Stimulated activated CD8-positive, alpha-beta memory T cell treated with anti-CD3 and anti-CD28 coated beads, Interleukin-7, amount 100 ng/mL, for 24 hours (primary cell): ENCODE measurements at places on chromosomes 6 and 20.

DNA sequence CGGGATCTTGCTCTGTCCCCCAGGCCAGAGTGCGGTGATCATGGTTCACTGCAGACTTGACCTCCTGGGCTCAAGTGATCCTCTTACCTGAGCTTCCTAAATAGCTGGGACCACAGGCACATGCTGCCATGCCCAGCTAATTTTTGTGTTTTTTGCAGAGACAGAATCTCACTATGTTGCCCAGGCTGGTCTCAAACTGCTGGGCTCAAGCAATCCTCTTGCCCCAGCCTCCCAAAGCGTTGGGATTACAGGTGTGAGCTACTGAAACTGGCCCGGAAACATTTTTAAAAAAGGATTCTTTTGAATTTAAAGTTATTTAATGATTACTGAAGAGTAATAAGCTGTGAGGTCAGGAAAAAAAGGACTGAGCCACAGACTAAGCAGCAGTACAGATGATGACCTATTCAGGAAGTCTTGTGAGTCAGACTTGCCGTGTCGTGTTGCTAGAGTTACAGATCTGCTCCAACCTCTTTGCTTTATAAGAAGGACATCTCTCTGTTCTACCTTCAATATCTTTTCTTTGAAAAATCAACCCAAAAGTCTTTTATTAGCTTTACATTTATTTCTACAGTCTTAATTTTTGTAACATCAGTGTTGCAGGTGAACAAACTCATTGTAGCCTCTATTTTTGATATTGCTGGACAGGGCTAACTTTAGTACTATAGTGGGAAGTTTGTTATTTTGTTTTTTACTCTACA lies 108.7 kb downstream of the NCOA3 start:
- peak; percentile 60 for DNase-seq

DNA sequence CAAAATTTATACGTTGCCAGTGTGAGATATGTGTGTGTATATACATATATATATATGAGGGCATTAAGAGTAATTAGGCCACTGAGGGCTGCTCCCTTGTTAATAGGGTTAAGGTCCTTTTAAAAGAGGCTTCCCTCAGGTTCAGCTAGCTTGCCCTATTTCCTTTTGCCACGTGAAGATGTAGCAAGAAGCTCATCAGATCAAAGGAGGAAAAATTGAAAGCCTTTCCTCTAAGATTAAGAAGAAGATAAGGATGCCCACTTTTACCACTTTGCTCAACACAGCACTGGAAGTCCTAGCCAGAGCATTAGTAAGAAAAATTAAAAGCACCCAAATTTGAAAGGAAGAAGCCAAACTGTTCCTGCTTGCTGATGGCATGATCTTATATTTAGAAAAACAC lies 33.2 kb upstream of the ISM1 start:
- DNase-seq: no peak

DNA sequence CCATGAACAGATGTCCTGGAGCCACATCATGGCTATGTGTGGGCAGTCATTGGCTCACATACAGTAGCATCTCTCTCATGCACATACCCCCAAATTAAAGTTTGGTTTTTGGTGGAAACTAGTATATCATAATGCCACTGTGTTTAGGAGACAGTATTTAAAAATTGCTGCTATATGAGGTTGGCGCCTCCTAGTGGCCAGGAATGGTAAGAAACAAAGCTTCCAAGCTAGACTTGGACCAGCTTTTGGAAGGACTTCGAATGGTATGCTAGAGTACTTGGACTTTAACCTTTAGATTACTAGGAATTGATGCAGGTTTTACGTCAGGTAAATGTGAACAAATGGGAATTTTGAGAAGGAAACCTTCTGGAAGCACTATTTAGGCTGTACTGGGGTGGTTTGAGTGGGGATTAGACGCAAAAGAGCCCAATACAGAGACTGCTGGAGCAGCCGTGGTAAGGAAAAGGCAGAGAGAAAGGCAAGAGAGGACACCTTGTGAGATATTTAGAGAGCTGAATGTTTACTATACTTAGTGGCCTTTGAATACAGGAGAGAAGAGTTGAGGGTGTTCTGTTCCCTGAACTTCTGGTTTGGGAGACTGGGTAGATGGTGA lies 23.8 kb downstream of the PRSS35 start:
- peak; percentile 37 for DNase-seq

GRCh38 chr6:70508953-70509352 lies 57.8 kb upstream of the SDHAF4 start:
- DNase-seq: no peak
